ENCODE measurements at places on chromosomes 3 and 15.

DNA sequence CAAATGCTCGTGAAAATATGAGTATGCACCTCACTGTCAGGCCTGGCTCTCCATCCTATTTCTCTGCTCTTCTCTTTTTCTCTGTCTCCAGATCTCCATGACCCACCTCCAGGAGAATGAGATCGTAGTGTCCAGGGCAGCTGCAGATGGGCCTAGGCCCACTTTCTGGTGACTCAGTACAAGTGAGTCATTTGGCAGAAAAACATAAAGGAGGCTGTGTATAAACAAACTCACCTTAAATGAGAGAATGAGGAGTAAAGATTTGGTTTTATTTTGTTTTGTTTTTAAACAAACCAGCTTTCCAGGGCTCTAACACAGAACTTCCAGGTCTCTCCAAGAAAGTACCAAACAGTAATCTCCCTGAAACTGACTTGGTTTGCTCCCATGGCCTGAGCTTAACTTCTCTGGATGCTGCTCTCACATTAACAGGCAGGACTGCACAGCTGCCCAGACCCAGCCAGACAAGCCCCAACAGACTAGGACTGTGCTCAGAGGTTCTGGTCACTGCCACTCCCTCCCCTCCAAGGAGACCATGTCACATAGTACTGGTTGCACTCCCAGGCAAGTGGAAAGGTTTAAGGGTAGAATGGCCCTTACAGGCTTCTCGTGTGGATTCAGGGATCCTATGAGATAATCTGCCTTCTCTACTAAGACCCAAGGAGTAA, 1.5 kb upstream of the HEG1 start:
- no peak for ATAC-seq

- ATAC-seq, result no peak
These were observed 36.5 kb downstream of the UBE3A start for GRCh38 chr15:25402342-25402741.

DNA sequence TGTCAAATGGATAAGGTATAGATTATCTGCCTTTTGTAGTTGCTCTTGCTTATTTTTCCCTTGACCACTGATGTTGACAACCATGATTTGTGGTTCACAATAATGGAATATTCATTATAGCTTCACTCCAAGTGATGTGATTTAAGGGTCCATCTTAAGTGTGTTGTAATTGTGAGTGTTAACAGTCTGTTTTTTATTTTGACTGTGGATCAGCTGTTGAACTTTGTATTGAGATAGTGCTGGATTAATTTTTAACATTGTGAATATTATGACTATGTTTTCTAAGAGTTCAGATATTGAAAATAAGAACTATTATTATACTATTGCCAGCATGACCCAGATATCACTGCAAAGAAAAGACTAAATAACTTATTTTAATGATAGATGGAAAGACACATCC, 8.6 kb upstream of the GASK1A start:
- no peak for ATAC-seq

DNA sequence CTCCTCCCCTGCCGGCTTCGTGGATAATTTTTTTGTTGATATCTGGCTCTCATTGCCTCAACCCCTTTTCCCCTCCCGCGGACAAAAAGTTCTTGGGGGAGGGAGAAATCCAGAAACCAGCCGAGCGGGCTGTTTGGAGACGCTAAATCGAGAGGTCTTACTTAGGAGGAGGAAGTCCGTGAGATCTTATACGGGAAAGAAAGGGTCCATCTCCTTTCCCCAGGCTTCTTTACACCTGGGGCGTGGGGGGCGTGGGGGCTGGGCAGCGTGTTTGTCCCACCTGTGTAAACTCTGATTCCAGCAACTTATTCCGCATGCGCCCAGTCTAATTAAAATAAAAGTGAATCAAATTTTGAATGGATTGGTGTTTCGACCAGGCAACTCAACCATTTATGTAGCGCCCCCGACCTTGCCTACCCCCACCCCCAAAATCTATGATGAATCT, 364 bp upstream of the CADPS start:
- ATAC-seq, result no peak

DNA sequence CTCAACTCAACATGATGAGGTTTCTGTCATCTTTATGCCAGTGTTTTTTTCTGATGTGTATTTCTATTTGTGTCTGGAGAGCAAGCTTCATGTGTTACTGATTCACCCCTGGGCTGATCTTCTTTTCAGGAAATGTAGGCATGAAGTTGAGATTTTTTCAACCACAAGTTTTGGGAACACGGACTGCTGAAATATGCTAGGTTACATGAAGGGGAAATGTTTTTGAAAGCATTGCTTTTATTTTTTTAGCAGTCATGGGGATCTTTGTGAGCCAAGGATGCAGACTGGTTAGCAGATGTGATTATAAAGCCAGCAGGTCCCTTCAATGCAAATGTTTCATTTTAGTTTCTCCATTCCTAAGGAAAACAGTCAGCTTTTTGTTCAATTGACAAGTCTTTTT, 219.3 kb upstream of the COL8A1 start:
- no peak for ATAC-seq

- no peak for ATAC-seq
These were observed 365.6 kb downstream of the PTPRG start for GRCh38 chr3:61926923-61927322.

DNA sequence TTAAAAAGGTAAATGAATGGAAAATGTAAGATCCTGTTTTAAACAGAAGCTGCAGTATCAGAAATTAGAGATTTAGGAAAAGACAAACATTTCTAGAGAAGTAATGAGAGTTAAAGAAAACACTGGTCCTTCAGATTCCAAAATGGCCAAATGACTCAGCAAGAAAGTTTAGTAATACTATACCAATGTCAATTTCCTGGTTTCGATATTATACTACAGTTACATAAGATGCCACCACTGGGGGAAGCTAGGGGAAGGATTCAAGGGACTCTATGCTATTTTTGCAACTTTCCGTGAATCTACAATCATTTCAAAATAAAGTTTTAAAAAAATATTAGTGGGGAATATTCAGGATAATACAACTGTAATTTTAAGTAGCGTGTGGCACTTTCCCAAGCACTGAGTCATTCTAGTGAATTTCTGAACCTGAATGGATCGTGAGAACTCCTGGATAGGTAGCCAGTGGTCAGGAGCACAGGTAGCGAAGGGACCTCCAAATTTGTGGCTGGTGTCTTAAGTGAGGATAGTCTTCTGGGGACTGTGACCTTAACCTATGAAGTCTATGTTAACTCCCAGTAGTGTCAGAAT, 37.6 kb downstream of the TMCC1 start:
- no peak for ATAC-seq

DNA sequence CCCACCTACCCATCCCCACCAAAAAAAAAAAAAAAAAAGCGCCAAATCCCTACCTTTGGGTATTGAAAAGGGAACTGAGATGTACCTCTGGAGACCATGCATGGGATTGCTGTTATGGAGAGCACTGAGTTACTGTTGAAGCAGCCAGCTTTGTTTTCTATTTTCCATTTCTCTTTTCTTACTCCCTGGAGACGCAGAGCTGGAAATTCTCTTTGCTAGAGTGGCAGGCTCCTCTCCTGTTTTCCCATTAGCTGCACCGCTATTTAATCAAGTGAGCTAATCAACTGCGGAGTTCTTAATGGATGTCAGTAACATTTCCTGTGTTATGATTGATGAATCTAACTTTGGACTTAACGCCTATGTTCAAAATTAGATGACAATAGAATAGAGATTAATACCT, 136.1 kb upstream of the LMCD1 start:
- no peak for ATAC-seq

GRCh38 chr3:59107856-59108815, 58.3 kb upstream of the CFAP20DC start:
- no peak for ATAC-seq

GRCh38 chr3:9205345-9206143, 43.9 kb downstream of the SRGAP3 start:
- peak; percentile 78 for ATAC-seq

DNA sequence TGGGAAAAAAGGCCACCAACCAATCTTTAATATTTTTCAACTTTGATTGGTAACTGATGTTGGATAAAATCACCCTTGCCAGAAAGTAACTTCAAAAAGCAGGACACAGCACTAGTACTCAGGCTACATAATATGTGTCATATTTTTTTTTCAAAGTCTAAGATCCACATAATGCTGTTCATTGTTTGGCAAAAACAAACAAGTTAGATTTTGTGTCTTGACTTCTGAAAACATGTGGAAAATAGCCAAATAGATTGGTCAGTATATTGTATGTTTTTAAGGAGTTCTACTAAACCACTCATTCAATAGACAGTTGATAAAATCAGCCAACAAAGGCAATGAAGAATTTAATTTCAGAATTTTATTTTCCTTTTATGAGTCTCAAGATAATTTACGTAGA, 111.7 kb upstream of the CCDC54 start:
- ATAC-seq, result no peak

- no peak for ATAC-seq
These were observed 129.2 kb upstream of the CBLB start for GRCh38 chr3:105997800-105998526.

GRCh38 chr15:64455961-64456371, 4.4 kb upstream of the ZNF609 start:
- ATAC-seq, result peak; percentile 42

DNA sequence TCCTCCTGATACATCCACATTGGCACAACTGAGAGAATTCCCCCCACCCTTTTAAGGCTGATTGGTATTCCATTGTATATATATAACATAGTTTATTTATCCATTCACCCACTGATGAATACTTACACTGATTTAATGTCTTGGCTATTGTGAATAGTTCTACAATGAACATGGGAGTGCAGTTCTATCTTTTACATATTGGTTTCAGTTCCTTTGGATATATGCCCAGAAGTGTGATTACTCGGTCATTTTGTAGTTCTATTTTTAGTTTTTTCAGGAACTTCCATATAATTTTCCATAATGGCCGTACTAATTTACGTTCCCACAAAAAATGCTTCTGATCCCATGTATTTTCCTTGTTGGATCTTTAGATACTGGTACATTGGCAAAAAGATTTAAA, 135.3 kb downstream of the FMN1 start:
- no peak for ATAC-seq

DNA sequence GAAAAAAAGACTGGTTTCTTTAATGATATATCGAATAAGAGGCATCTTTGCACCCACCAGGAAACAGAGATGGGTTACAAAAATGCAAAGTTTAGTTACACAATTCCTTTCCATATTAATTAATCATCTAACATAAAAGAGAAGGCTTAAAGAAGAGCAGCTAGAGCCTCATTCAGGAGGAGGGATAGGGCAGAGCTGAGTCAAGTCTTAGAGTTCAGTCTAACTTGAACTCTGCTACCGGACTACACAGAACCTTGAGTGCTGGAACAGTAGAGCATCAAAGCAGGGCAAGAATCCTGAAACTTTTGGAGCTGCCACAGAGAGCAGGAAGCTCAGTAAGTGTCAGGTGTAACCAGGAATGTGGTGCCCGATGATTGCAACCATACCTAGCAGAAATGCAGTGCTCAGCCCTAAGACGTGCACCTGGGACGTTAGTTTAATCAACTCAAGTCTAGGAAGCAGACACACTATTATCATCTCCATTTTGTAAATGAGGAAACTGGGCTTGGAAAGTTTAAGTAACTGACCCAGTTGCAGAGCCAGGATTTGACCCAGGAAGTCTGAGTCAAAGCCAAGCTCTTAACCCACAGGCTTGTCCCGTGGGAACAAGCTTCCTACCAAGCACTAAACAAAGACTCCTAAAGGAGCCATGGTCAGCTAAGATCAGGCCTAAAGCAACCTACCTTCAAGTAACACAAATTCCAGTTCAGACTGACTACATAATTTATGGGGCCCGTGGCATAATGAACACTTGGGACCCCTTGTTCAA, 187.4 kb downstream of the FOXP1 start:
- ATAC-seq, result no peak

- no peak for ATAC-seq
These were observed 35.4 kb downstream of the GYG1 start for GRCh38 chr3:149026718-149027117.

- ATAC-seq, result no peak
These were observed 58.8 kb upstream of the ARL6 start for GRCh38 chr3:97705764-97706163.

GRCh38 chr3:37862903-37863815, 1.5 kb downstream of the CTDSPL start:
- no peak for ATAC-seq

GRCh38 chr3:105765308-105765639, 103.5 kb downstream of the CBLB start:
- no peak for ATAC-seq

Measured in stimulated activated memory B cell treated with anti-CD40 and anti-IgM and Interleukin-4, amounts not matched to agents 10 μg/mL and 1 μg/mL and 100 μg/mL, for 72 hours (primary cell).